ENCODE measurements at places on chromosomes 5 and 9. TPM values are rescaled to one million over a fixed set of nuclear protein-coding genes. Genes with fewer than 3 reads are reported as not detected.

Gene SLC4A9
- polyA plus RNA-seq: not detected

GRCh38 chr5:55994495-55994997, at the start of gene IL6ST:
Gene IL6ST (minus strand): TSS chr5:55994963. CDS start chr5:55976278, 18,685 bp downstream.
- DNase-seq: peak; percentile 78

DNA sequence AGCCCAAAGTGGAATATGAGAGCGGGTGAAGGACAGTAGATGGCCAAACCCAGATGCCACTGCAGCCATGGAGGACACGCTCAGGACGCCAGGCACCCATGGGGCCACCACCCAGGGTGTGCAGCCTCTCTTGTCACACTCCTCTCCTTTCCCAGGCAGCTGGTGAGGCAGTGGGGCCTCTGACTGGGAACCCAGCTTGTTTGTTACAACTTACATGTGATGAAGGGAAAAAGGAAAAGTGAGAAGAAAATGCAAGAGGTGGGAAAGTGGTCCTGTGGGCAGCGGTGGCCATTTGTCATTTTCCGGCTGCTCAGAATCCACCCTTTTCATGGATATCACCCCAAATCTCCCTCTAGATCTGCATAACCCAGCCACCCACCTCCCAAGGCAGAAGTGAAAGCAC, 62.7 kb upstream of the UNC5A start:
- no peak for DNase-seq

- no peak for DNase-seq
Observed at GRCh38 chr5:10875201-10875768, 114.3 kb upstream of the DAP start.

Gene ADAM19
- polyA plus RNA-seq: 64.0 TPM

Gene GCNT1
- 6.7 TPM for polyA plus RNA-seq

GRCh38 chr9:101912698-101913097, 174.3 kb upstream of the GRIN3A start:
- DNase-seq: no peak

DNA sequence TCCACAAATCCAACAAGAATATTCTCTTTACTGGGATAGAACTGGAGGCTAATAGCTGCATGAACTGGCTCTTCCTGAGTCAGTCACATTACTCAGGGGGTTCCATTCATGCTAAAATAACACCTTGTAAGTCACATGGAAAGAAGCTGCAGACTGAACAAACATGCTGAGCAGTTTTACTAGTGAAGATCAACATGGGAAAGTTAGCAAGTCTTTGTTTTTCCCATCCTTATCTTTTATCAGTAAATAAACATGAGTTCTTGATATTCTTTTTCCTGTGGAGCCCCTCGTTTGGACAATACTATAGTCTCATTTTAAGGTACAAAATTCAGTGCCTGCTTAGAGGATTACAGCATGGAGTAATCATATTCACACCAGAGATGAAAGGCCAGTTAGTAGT, 43.7 kb upstream of the TEK start:
- DNase-seq: no peak

DNA sequence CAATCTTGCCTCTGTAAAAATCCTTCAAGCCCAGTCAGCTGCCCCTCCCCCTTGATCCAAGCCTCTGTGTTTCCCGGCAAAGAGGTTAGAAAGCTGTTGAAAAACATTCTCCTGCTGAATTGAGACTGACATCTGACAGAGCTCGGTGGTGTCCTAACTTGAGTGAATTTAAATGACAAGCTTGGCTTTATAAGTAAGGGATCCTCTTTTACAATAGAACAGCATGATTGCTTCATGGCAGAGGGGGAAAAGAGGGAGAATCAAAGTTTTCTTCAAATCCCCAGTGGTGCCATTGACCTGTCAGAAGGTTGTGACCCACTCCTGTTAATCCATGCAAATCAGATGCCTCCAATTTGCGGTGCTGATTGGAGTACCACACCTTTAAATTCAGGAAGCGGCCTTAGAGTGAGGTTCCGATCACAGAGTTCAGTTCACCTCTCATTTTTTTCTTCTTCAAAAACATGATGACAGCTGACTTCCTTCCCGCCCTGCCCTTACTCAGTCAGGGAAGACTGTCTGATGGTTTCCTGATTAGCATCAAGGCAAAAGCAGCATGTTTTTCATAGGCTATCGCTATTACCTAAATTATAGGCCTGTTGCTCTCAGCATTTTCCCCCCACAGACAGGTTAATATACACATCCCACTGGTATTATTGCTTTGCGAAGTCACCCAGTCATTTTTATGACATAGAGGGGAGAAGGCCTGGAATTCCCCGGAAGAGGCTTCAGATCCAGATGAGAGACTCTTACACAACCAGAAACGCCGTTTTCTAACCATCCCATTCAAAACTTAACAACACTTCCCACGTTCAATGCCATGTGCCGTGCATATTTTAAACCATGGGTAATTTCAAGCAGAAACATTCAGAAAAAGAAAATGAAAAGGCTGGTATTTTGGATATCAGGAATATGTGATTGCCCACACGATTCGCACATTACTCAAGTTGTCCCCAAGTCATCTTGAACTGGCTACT, 141.4 kb downstream of the EBF1 start:
- DNase-seq: no peak

- no peak for DNase-seq
Observed at GRCh38 chr9:108787690-108788048, 68.1 kb downstream of the ACTL7B start.

- no peak for DNase-seq
Observed at GRCh38 chr5:146026307-146027010, 78.9 kb downstream of the PLAC8L1 start.

DNA sequence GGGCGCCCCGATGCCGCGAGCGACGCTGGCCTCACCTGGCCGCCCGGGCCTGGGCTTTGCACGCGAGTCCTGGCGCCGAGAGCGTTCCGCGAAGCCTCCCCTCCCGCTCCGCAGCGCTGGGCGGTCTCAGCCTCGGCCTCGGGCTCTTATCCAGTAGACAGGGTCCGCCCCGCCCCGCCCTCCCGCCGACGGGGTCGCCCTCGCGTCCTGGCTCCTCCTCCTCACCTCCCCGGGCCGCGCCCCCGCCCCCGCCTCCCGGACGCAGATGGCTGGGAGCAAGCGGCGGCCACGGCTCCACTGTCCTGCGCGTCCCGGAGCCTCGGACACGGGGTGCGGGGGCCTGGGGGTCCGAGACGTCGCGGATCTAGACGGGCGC, at the start of gene SLC6A3:
Gene SLC6A3, minus strand, starts transcription at position 128 of the 376 bp plus-strand sequence. CDS start 2,243 bp downstream, outside the sequence.
- peak; percentile 20 for DNase-seq

- DNase-seq: no peak
Observed at GRCh38 chr5:16871746-16872339, 64.2 kb downstream of the MYO10 start.

GRCh38 chr5:138077064-138077696, 6.7 kb upstream of the WNT8A start:
- peak; percentile 60 for DNase-seq

DNA sequence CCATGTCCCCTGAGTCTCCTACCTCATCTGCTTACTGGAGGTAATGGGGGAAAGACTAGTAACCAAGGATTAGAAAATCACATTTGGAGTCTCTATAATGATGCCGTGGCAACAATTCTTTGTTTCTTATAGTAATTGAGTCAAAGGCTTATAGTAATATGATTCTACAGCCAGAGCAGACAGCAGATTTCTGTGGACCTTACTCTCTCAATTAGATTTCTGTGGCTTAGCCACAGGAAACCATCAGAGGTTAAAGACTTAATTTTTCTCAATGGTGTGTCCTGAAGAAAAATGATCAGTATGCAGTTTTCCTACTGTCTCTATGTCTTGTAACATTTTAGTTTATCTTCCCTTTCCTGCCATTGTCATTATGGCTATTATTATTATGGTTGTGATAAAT, 59.3 kb upstream of the CD180 start:
- no peak for DNase-seq

GRCh38 chr5:148653836-148654781, at the start of gene HTR4:
Gene HTR4 (minus strand): TSS chr5:148654527. CDS start chr5:148637014, 17,513 bp downstream.
- DNase-seq: no peak

GRCh38 chr5:50711280-50711679, 44.8 kb downstream of the PARP8 start:
- DNase-seq: peak; percentile 34

- no peak for DNase-seq
Observed at GRCh38 chr9:88820055-88820454, 171.2 kb upstream of the S1PR3 start.

Gene SPEF2
- 8.3 TPM for polyA plus RNA-seq

DNA sequence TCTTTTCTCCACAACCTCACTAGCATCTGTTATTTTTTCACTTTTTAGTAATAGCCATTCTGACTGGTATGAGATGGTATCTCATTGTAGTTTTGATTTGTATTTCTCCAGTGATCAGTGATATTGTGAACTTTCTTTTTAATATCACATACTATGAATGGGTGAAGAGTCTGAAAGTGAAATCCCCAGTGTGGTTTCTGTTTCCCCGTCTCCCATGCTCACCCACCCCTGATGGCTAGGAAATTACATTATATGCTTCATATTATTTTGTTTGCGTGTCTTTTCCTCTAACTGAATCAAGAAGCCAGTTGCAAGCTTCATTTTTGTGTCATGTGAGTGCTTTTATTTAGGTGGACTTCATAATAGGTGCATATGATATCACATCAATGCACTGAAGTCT, 171.1 kb downstream of the ARHGAP26 start:
- DNase-seq: no peak

Gene AKNA
- polyA plus RNA-seq: 7.8 TPM

DNA sequence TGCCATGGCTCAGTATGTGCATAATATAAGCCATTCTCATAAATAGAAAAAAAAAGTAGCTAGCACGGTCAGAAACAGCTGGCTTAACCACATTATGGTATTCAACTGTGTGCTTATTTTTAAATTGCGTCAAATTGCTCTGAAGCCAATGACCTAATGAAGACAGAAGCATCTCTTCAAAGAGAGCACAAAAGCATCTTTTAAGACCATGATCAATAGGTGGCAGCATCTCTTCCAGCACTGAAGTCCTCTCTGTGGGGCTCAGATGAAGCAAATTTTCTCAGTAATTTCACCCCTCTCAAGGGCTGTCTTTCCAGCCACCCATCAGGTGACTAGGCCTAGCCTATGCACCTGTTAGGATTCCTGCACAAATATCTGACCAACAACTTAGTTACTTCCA, 251.4 kb downstream of the GLIS3 start:
- peak; percentile 1 for DNase-seq

DNA sequence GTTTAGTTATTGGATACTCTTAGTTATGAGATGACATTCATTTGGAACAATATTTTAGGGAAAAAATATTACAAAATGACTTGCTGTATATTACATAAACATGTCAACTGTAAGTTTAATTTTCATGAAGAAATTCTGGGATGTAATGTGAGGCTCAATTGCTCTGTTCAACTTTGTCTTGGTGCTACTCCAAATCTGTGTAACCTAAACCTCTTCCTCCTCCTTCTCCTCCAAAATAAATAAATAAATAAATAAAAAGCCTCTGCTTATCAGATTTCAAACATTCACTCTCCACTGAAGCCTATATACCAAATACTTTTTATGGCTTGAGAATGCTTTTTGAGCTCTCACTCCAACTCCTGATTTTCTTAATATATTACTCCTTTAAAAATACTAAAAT, 27.7 kb downstream of the ACTBL2 start:
- DNase-seq: no peak

DNA sequence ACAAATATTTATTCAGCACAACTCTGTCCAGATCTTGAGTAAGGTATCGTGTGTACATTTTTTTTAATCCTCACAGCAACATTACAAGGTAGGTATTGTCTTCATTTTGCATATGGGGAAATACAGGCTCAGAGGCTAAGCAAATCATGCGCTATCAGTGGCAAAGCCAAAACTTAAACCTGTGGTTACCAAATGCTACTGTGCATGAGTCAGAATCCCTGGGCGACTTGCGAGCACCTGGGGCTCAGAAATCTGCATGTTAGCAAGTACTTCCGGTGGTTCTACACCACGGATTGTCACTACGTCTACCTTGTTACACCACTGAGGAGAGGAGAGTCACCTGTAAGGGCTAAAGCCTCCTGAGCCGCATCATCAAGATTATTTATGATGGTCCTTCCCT, 21.3 kb downstream of the C5orf58 start:
- no peak for DNase-seq

DNA sequence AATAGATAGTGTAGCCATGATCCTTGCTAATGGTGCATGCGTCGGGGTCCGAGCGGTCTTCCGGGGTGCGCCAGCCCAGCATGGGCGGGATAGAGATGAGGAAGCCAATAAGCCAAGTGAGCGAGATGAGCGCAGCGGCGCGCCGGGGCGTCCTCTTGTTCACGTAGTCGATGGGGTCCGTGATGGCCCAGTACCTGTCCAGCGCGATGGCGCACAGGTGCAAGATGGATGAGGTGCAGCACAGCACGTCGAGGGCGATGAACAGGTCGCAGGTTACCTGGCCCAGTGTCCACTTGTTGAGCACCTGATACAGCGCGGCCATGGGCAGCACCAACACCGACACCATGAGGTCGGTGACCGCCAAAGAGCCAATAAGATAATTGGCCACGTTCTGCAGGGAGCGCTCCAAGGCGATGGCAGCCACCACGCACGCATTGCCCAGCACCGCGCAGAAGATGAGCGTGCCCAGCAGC, 1.1 kb downstream of the HTR1A start:
- no peak for DNase-seq

- DNase-seq: peak; percentile 15
Observed at GRCh38 chr5:103120607-103121200, 603 bp downstream of the PPIP5K2 start.

Gene CDH9
- polyA plus RNA-seq: 0.32 TPM

GRCh38 chr5:27381686-27382085, 343.3 kb upstream of the CDH9 start:
- no peak for DNase-seq

DNA sequence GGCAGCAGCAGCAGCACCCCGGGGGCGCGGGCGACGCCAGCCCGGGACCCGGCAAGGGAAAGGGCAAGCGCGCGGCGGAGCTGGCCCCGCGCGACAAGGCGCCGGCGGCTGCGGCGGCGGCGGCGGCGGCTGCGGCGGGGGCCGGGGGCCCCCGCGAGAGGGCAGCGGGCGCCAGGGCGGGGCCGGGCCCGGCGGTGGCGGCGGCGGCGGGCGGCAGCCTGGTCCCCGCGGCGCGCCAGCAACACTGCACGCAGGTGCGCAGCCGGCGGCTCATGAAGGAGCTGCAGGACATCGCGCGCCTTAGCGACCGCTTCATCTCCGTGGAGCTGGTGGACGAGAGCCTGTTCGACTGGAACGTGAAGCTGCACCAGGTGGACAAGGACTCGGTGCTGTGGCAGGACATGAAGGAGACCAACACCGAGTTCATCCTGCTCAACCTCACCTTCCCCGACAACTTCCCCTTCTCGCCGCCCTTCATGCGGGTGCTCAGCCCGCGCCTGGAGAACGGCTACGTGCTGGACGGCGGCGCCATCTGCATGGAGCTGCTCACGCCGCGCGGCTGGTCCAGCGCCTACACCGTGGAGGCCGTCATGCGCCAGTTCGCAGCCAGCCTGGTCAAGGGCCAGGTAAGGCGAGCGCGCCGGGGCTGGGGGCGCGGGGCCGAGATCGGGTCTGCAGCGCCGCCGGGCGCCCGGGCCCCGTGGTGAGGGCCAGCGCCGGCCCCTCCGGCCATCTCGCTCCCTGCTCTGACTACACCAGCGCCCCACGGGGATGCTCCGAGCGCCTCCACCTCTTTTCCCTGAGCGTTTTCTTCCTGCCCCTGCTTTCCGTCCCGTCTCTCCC, at the start of gene UBE2QL1:
Gene UBE2QL1, plus strand, starts transcription at position 238 of the 843 bp plus-strand sequence. Its CDS starts 35 bp downstream, at position 273.
- DNase-seq: peak; percentile 2

Gene CYLC2
- polyA plus RNA-seq: not detected

All from muscle of arm (tissue), 14 donors.